Choroid plexus epithelial cell (primary cell): ENCODE measurements at places on chromosomes 4 and X.

- DNase-seq = no peak
These were observed 290.2 kb upstream of the VCX start for GRCh38 chrX:7552760-7553159.

GRCh38 chrX:108148524-108148923 is 56.9 kb downstream of the ATG4A start:
- no peak for DNase-seq

GRCh38 chrX:23012162-23012561 is 12.4 kb downstream of the DDX53 start:
- no peak for DNase-seq

- peak; percentile 35 for DNase-seq
These were observed 577 bp upstream of the GLRA2 start for GRCh38 chrX:14528629-14529289.

DNA sequence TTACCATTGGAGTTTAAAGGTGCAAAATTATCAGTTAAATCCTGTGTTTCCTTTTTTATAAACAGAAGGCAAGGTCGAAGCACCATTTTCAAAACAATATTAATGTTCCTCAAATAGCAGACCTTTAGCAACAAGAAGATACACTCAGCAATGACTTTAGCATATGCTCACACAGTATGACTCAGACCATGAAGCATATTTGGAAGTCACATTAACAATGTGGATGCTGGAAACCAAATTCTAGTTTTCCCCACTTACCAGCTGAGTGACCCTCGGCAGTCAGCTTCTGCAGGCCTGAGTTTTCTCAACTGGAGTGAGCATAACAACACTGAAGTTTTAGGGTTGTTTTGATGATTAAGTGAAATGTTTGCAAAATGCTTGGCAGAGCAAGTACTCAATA is 130.5 kb downstream of the ANK2 start:
- DNase-seq = no peak

GRCh38 chr4:117777721-117778120 is 256.6 kb upstream of the NDST3 start:
- DNase-seq = no peak

DNA sequence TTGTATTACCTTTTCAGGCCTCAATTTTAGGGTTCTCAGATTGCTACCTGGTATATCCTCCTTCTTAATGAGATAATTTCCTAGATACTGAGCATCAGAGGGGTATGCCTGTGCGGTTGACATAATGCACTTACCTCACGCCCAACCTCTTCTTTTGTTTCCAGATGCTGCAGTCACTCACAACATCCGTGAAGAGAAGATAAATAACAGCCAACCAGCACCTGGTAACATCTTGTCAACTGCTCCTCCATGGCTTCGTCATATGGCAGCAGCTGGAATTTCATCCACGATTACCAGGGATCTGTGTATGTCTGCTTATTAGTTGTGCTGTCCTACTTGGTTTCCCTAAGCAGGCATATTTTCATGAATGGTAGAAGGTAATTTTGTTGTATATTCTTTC is 16.7 kb downstream of the SAGE1 start:
- no peak for DNase-seq

- peak; percentile 55 for DNase-seq
These were observed 792 bp downstream of the PPID start for GRCh38 chr4:158722291-158722916.

DNA sequence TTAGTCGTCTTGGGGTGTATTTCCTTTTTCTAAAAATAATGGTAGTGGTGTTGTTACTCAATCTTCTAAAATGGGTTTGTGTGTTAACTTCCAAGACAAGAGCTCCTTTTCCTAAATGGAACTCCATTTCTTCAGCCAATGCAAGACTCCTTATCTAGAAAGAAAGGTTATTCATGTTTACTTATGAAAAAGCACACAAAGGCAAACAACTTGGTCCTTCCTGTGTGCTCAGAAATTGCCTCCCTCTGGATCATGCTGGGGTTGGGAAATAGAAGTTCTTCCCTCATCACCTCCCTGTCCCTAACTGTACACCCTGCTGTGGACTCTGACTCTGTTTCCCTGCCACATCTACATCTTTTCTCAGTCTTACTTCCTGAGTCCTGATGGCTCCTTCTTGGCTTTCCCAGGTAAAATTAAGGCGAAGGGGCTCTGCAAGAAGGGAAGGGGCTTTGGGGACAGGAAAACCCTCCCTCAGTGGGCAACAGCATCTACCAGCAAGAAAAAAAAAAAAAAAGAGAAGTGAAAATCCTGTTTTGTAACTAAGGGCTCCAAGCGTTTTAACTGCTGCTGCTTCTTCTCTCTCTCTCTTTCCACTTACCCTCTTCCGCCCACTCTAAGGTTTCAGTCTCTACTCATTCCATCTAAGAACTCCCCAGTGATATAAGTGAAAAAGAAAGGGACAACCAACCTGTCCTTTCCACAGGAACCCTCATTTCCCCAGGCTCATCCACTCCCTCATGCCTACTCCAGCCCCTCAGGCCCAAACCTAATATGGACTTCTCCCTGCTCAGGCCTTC is 19.8 kb upstream of the TASL start:
- DNase-seq = no peak

GRCh38 chrX:114038358-114038757 is 545.5 kb upstream of the HTR2C start:
- no peak for DNase-seq

DNA sequence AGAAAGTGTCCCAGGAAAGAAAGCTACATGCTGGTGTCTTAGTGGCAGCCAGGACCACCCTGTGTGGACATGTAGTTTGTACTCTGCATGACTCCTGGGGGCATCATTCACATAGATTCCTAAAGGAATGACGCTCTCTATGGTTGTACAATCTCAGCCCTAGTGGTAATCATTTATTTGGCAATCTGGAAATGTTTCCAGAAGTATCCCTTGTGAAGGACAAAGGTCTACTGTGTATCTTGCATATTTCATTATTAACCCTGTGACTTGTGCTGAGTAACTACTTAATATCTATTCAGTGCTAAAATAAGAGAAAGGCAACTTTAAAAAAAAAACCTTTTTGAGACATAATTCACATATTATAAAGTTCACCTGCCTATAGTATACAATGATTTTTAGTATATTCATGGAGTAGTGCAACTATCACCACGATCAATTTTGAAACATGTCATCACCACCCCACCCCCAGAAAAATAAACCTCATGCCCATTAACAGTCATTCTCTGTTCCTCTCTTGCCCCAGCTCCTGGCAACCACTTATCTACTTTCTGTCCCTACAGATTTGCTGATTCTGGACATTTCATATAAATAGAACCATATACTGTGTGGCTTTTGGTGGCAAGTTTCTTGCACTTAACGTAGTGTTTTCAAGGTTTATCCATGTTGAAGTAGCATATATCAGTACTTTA is 51.7 kb downstream of the SHROOM3 start:
- DNase-seq = no peak

DNA sequence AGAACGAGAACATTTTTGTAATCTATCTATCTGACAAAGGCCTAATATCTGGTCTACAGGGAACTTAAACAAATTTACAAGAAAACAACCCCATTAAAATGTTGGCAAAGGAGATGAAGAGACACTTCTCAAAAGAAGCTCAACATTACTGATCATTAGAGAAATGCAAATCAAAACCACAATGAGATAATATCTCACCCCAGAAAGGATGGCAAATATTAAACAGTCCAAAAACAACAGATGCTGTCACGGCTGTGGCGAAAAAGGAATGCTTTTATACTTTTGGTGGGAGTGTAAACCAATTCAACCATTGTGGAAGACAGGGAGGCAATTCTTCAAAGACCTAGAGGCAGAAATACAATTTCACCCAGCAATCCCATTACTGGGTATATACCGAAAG is 2284.8 kb downstream of the ARAP2 start:
- DNase-seq = peak; percentile 26

GRCh38 chr4:183284258-183284785 is 35.8 kb downstream of the CLDN22 start:
- DNase-seq = no peak

- DNase-seq = peak; percentile 13
These were observed 35.0 kb upstream of the CLCN4 start for GRCh38 chrX:10121787-10122186.

DNA sequence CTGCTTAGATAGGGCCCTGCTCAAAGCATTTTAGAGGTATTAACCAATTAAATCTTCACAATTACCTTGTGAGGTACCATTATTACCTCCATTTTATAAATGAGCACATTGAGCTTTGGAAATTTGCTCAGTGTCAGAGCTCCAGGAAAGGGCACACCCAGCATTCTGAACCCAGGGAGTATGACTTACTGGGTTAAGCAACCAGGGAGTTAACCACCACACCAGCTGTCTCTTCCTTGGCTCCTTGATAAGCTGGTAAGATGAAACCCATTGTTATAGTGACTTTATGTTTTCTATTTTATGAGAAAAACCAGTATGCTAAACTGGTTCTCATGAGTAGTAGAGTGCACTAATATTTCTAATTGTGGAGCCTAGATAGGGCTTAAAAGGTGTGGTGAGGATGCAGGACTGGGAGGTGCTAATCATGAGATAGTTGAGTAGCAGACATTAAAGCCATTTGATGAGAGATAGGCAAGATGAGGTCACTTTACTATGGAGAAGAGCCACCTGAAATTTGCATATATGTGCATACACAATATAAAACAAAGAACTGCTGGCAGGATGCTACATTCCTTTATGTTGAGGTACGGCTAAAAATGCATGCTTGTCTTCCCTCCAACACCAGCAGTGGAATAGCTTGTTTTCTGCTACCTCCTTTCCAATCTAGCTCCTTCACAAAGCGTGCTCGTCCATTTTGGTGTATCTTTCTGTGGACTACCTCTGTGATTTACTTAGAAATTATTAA is 556.1 kb downstream of the SPRY1 start:
- DNase-seq = peak; percentile 31

DNA sequence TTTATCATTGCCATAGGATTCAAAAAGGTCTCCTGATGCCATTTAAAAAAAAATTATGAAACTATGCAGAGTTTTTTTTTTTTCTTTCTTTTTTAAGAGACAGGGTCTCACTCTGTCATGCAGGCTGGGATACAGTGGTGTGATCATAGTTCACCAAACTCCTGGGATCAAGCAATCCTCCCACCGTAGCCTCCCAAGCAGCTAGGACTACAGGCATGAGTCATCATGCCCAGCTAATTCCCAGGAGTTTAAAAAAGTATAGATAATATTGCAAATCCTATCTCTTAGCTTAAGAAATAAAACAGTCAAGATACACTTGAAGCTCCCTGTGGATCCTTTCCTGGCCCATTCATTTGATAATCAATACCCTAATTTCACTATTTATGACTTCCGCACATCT is 58.6 kb upstream of the PRSS48 start:
- DNase-seq = peak; percentile 50

DNA sequence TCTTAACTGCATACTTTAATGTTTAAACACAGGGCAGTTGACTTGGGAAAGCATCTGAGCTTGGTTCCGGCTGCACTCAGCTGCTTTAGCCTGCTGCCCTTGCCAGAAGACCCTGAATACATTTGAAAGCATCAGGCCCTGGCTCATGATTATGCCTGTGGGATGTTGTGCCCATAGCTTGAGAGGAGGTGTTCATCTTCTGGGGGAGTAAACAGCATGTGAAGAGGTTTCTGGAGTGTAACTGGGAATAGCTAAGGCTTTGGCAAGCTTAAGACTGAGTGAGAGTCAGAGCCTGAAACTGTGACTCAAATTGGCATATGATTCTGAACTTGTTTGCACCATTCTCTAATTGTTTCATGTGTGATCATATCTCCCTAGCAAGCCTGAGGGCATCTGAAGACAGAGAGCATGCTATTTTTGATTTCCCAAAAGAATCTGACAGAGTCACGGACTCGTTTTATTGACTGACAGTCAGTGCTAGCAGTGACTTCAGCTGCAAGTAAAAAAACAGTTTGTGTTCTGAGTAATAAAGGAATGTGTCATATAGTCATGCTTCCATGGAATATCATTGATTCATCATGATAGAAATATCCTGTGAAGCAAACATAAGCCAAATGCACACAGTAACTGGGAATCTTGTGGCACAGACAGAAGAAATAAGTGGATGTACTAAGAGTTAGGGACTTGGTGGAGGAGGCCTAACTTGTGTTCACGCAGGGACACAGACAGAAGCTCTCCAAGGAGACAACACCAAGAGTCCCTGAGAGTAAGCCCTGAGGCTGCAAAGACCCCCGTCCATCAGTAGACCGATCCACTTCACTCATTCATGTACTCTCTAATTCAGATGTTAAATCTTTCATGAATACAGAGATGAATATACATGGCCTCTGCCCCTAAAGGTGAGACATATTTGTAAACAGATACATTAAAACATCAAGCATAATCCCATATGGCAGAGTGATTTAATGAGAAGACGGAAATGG is 100.7 kb downstream of the SYNPO2 start:
- DNase-seq = peak; percentile 50

DNA sequence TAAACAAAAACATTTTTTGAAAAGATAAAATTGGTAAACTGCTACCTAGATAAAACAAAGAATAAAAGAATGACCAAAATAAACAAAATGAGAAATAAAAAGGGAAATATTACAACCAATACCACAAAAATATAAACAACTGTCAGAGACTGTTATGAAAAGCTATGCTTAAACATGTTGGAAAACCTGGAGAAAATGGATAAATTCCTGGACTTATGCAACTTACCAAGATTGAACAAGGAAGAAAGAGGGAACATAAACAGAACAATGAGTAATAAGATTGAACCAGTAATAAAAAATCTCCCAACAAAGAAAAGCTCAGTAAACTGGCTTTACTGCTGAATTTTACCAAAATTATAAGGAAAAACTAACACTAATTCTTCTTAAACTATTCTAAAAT is 518.7 kb downstream of the GRXCR1 start:
- DNase-seq = peak; percentile 10

GRCh38 chrX:141732031-141732430 is 33.5 kb upstream of the SPANXD start:
- peak; percentile 39 for DNase-seq

DNA sequence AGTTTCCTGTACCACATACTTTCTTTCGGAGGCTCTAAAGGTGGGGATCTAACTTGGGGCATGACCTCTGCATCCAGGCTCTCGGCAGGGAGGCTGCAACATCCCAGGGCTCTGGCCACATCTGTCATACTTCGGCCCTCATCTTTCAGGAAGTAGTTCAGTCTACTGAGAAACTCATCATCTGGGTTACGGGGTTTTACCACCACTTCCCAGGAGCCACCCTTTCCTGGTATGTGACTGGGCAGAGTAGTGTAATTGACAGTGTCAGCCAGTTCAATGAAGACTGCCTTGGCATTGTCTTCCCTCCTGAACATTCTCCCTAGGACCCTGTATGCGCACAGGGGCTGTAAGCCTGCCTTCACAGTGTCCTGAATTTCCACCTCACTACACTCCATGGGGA is 2.8 kb downstream of the PNMA5 start:
- DNase-seq = no peak

DNA sequence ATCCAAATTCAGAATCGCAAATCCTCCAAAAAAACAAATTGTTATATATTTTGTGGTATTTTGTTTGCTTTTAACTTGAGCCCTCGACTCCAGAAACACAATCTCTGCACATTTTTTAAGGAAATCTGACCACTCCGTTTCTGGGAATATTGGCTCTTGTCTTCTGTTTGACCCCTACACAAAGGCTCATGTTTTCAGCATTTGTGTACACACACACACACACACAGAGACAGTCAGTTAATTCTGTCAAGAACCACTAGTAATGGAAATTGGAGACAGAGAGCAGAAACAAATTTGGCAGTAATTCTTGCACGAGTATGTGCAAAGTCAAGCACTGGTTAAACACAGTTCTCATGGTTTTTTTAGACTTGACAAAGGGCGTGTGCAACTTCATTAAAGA is 115.4 kb downstream of the AFAP1 start:
- peak; percentile 83 for DNase-seq

GRCh38 chrX:143363419-143363818 is 153.9 kb downstream of the SPANXN3 start:
- DNase-seq = no peak
